ENCODE measurements at places on chromosomes 12 and 14.

- DNase-seq = peak; percentile 52
Observed at GRCh38 chr12:109777544-109777943, 55.7 kb downstream of the TRPV4 start.

DNA sequence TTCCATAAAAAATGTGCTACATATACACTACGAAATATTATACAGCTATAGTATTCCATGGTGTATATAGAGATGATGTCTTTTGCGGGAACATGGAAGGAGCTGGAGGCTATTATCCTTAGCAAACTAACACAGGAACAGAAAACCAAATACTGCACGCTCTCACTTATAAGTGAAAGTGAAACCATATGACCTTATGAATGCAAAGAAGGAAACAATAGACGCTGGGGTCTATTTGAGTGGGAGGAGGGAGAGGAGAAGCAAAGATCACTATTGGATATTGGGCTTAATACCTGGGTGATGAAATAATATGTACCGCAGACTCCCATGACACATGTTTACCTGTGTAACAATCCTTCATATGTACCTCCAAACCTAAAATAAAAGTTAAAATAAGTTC, 142.8 kb downstream of the LRFN5 start:
- no peak for DNase-seq

DNA sequence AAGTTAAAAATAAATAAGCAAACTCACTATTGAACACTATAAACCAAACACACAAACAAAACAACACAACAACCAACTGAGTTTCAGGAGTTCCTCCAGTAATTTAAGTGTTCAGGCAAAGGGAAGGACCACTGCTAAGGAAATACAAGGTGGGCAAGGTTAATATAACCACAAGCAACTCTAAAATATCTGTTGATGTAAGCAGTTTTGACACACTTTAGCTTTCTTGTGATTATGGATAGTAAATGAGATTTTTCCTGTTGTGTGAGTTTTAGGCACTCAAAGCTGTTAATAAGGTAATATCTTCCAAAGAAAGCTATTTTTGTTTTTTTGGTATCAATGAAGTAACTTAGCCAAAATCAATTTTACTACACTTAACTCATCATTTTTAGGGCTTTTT, 839.1 kb upstream of the FOXG1 start:
- no peak for DNase-seq

GRCh38 chr14:36939265-36939664, 233.1 kb downstream of the SLC25A21 start:
- no peak for DNase-seq

- DNase-seq = no peak
Observed at GRCh38 chr12:56629459-56630179, 507 bp downstream of the BAZ2A start.

GRCh38 chr12:62703011-62703380, 232.0 kb downstream of the PPM1H start:
- DNase-seq = no peak

DNA sequence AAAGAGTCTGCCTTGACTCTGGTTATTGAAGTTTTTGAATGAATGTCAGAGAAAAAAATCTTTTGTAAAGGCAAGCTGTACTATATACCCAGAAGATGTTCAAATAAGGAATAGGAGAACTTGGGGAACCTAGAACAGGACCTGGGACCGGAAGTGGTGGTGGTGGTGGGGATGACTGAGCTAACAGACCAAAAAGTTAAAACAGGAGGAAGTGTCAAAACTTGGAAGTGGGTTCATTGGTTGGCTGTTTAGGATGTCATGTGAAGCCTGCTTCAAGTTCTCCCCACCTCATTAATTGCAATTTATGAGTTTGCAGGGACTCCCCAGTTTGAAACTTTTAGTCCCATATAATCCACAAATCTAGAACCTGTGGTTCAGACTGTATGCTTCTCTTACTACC, 26.2 kb downstream of the PLXNC1 start:
- DNase-seq = no peak

GRCh38 chr12:28040246-28040645, 67.7 kb upstream of the PTHLH start:
- DNase-seq = peak; percentile 99

DNA sequence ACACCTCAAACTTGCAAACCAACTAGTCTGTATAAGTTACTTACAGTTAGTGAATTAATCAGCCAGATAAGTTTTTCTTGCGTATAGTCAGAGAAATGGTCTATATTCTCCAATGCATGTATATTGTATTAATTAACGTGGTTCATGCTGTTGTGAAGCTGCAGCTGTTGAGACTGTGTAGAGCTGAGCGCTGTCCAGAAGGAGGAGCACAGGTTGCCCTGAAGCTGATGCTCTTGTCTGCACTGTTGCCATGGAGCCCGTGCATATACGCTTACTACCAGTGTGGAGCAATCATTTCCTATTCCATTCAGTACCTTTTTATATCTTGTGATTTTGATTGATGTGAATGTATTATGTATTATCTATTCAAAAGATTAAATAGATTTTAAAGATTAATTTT, 74.3 kb upstream of the ARID2 start:
- no peak for DNase-seq

DNA sequence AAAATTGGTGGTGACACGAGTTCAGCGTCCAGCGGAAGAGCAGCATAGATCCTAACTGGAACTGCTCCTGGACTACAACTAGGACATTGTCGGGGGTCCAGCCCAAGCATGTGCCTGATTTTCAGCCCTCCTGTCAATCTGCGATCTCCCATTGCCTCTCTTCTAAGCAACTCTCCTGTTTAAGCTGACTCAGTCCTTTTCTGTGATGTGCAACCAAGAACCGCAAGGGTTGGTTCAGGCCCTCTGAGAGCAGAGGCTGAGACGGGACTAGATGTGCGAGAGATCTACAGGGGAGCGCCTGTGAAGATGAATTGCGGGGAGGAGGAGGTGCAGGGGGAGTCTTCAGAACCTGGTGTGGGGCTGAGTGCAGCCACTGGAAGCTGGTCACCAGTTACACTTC, 3.7 kb upstream of the PAPLN start:
- no peak for DNase-seq

DNA sequence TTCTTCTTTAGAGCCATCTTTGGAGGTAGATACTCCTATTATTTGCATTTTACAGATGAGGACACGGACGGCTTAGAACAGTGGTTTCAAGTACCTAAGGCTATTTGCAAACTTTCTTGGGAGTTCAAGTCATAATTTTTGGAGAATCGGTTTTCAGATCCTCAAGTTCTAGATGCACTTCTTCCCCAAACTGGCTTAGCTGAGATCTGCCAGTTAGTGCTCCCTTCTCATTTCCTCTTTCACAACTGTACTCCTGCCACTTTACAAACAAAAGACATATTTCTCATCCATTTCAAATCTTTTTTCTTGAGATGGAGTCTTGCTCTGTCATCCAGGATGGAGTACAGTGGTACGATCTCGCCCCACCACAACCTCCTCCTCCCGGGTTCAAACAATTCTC, 77.3 kb downstream of the HELB start:
- no peak for DNase-seq

GRCh38 chr14:97106166-97106565, 309.0 kb downstream of the VRK1 start:
- DNase-seq = no peak

- DNase-seq = no peak
Observed at GRCh38 chr12:50248411-50248810, 34.9 kb downstream of the LIMA1 start.

DNA sequence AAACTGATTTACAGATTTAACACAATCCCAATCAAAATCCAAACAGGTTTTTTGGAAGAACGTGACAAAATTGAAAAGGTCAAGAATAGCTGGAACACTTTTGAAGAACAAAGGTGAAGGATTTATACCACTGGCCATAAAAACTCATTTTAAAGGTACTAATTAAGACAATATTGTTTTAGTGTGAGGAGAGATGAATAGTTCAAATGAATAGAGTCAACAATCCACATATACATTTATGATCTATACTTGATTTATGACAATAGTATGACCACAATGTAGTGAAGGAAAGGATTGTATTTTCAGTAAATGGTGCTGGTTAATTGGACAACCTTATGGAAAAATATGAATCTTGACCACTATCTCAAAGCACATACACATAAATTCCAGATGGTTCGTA, 29.3 kb downstream of the CCDC175 start:
- no peak for DNase-seq

DNA sequence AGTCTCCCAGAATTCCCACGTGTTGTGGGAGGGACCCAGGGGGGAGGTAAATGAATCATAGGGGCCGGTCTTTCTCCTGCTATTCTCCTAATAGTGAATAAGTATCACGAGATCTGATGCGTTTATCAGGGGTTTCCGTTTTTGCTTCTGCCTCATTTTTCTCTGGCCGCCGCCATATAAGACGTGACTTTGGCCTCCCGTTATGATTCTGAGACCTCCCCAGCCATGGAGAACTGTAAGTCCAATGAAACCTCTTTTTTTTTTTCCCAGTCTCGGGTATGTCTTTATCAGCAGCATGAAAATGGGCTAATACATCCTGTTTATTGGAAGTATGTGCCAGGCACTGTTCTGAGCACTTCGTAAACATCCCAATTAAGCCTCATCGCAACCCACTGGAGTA, 788 bp downstream of the KRT72 start:
- no peak for DNase-seq

DNA sequence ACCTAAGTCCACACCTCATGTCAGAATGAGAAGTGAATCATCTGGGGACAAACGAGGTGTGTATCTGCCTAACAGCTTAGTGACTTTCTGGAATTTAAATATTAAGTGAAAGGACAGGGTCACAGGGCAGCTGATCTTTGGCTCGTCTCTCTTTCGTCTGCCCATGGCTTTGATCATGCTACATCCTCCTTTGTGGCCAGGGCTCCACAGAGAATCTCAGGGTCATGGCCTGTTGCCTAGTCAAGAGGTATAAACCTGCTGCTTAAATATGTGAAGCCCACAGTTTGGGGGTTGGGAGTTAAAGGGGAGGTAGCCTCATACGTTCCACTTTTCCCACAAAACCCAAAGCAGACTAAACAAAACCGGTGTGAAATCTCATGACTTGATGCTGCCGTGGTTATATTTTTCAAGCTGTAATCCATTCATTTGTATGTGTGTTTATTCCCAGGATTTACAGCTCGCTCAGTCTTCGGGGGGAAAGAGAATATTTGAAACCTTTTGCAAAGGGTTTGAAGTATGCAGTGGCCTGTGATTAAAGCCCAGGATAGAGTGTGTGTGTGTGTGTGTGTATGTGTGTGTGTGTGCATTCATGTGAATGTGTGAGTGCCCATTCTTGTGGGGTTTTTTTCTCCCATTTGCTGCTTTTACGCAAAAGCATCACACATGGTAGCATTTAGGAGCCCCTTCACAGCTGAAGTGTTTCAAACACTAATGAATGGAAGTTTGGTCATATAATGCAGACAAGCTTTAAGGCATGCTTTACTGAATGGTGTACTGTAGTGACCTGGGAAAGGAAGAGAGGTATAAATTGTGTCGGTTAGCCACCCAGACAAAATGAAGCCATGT, 137.1 kb downstream of the HMGA2 start:
- DNase-seq = no peak

GRCh38 chr12:57462912-57463253, 3.3 kb downstream of the GLI1 start:
- DNase-seq = no peak

- peak; percentile 94 for DNase-seq
Observed at GRCh38 chr12:130871286-130872178, at the start of gene RAN. RAN (plus strand) TSS chr12:130872066; CDS start chr12:130872594, 528 bp downstream.

- DNase-seq = no peak
Observed at GRCh38 chr12:88866881-88867280, 286.6 kb upstream of the KITLG start.

DNA sequence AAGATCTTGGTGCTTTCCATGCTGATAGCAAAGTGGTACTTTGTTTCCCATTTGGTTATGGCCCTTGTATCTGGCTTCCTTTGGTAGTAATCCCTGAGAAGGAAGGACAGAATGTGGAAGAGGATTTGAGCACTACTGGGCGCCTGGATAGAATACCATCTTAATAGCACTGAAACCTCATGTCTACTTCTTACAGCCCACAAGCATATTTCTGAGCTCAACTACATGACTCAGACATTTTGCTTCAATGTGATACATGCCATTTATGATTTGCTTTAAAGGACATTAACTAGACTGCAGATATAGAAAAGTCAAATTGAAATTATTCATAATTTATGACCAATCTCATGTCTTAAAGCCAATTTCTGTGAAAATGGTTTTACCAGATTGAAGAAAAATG, 80.4 kb downstream of the LIN7A start:
- DNase-seq = no peak

DNA sequence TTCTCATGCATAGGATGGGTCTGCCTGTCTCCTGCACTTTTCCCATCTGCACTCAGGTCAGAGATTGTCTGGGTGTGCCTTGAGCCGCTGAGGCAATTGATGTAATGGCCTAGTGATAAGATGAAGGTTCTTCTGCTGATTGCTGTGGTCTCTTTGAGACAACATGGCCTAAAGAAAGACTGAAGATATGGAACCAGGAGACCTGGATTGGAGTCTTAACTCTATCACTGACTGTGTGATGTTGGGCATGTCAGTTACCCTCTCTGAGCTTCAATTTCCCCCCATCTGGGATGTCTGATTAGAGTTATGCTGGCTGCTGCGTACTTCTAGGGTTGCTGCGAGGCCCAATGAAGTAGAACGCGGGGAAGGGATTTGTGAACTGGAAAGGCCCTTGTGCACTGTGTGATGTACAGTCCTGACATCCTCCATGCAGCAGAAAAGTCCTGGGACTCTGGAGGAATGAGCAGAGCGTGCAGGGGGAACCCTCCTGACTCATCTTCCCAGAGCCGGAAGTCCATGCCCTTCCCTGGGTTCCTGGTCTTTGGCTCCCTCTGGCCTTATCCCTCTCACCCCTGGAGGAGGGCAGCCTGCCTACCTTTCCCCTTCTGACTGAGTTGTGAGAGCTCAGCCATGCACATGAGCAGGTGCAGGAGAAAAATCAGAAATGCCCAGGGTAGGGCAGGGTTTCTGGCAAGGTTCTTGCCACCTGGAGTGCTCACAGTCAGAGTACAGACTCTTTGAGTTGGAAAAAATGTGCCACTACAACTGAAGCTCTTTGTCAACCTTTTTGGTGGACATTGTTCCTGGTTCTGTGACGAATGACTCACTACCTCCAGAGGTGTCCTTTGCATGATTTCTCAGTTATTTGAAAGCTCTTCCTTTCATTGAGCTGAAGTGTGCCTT, 21.1 kb downstream of the PLEKHD1 start:
- DNase-seq = no peak

- no peak for DNase-seq
Observed at GRCh38 chr12:20260851-20261250, 107.5 kb upstream of the PDE3A start.

- no peak for DNase-seq
Observed at GRCh38 chr14:69663300-69663643, 51.9 kb downstream of the SUSD6 start.

DNA sequence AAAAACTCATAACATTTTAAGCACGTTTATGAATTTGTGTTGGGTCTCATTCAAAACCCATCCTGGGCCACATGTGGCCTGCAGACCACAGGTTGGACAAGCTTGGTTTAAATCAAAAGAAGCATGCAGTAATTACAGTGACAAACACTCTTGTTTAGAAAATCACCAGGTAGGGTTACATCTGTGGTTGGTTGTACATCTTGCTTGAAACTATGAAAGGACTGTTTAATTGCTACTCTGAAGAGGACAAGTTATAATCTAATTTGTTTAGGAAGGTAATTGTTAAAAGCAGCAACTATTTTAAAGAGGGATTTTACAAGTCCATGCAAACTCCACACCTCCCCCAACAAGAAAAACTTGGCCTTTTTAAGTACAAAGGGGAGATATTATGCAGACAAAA, 4.0 kb downstream of the TRIP11 start:
- no peak for DNase-seq

Measured in NCI-H2171 (cell line).